Heart left ventricle (tissue), 16 donors: ENCODE measurements at places on chromosomes 6 and 20. TPM values are rescaled to one million over a fixed set of nuclear protein-coding genes. Genes with fewer than 3 reads are reported as not detected.

- peaks cover 7% of the 10 kb centered on the region for H3K4me1 ChIP-seq
- H3K27me3 ChIP-seq = no peaks in the 10 kb centered on the region
- H3K27ac ChIP-seq = no peak overlapping the region
- H3K36me3 ChIP-seq = no peaks in the 10 kb centered on the region
- DNase-seq = no peak
- H3K4me3 ChIP-seq = no peak overlapping the region
Measured at GRCh38 chr6:31899882-31900722, 1.8 kb downstream of the ZBTB12 start.

Gene GSTA1
- total RNA-seq = not detected

- H3K4me3 ChIP-seq = peak within 1 kb of the TSS; percentile 91
- H3K36me3 ChIP-seq = no peaks in the 10 kb centered on the region
- no peaks in the 10 kb centered on the region for H3K27me3 ChIP-seq
- peak; percentile 89 for DNase-seq
- H3K27ac ChIP-seq = peak within 1 kb of the TSS; percentile 87
- H3K4me1 ChIP-seq = peaks cover 61% of the 10 kb centered on the region
Measured at GRCh38 chr6:39934131-39934757, at the start of gene MOCS1. MOCS1 (minus strand) TSS chr6:39934462; CDS start chr6:39934417, 45 bp downstream.

DNA sequence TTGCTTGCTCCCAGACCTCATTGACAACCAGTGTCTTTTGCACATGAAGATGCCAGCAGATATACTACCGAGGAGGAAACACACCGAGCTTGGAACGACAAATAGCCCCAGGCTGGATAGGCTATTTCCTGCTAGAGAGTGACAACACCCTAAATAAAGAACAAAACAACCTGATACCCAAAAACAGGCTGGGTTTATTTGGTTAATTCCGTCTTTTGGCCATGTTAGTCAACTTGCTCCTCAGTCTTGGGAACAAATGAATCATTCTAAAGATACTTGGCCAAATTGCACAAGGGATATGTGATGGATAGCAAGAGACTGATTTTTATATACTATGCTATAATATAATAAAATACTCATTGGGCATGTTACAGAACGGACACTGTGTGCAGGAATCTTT is 11.5 kb upstream of the MUC22 start:
- DNase-seq = no peak
- H3K27ac ChIP-seq = no peak overlapping the region
- H3K27me3 ChIP-seq = no peaks in the 10 kb centered on the region
- H3K36me3 ChIP-seq = no peaks in the 10 kb centered on the region
- H3K4me1 ChIP-seq = no peaks in the 10 kb centered on the region
